ENCODE measurements at places on chromosomes 1 and 21.

DNA sequence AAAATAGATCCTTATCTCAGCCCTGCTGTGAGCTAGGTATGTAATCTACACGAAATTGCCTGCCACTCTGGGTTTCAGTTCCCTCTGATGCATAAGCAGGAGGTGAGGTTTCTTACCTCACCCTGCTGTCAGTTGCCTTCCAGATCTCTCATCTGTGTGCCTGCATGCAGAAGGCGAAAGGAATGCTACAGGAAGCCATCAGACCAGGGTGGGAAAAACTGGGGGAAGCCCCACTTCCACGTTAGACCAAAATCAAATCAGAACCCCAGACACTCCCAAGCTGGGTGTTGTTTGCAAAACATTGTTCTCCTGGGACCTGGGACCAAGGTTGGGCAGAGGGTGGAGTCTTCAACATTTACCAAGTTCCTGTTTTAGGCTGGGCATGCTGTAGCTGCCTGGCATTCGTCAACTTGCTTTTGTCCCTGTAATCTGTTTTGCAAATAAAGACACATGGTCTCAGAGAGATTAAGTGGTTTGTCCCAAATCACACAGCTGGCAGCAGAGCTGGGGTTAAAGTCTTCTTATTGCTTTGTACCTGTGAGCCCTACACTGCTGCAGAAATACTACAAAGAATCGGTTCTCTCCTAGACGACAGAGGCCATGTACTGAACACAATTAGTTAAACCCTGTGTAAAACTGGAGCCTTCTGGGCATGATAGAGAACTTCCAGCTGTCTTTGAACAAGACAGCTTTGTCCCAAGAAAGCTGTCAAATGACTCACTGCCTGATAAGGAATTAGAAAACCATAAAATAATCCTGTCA, 389.7 kb upstream of the RUNX1 start:
- no peak for DNase-seq

- no peak for DNase-seq
Measured at GRCh38 chr1:215900684-215901083, 333.6 kb downstream of the KCTD3 start.

- no peak for DNase-seq
Measured at GRCh38 chr1:183142171-183142570, 43.9 kb upstream of the LAMC2 start.

DNA sequence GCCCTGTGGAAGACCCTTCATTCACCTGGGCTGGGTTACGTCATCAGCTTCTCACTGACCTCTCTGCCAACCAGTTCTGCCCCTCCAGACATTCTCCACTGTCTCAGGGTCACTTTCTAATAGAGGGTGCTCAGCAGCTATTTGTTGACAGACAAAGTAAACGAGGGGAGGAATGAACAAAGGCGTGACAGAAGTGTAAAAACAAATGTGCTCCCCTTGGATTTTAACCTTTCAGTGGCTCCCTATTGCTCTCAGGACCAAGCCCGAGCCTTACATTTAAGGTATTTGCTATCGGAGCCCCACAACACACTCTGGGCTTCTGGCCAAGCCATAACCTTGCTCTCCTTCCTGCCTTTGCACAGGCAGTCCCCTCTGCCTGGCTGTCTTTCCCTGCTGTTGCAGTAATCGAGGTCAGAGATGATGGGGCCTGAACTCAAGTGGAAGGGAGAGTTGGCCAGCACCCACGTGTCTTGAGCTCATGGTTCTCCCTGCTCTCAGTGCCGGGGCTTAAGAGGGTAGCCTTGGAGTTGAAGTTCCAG, 9.3 kb upstream of the MARCKSL1 start:
- DNase-seq = peak; percentile 19

DNA sequence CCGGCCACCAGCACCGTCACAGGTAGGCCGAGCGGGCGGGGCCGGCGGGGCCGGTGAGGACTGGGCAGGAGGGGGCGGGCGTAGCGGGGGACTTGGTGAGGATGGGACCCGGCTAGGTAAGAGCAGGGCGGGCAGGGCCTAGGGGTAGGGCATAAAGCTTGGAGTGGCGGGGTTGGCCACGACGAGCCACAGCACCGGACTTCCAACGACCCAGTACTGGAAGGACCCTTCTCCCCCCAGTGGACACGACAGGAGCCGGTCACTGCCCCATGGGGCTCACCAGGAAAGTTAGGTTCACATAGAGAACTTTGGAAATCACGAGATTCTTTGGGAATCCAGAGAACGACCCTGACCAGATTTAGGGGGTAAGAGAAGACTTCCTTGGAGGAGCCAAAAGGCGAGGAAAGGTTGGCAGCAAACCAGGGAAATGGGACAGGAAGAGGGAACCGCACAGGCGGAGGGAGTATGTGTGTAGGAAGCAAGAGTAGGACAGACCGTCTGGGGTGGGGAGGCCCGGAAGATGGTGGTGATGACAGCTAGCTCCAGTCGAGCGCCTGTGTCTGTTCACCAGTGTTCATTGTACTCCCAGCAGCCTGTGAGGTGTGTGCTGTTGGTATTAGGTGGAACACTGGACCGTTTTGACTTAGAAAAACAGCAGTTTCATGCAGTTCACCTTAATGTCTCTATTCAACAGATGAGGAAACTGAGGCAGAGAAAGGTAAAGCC, 20.4 kb downstream of the ZNF362 start:
- no peak for DNase-seq

DNA sequence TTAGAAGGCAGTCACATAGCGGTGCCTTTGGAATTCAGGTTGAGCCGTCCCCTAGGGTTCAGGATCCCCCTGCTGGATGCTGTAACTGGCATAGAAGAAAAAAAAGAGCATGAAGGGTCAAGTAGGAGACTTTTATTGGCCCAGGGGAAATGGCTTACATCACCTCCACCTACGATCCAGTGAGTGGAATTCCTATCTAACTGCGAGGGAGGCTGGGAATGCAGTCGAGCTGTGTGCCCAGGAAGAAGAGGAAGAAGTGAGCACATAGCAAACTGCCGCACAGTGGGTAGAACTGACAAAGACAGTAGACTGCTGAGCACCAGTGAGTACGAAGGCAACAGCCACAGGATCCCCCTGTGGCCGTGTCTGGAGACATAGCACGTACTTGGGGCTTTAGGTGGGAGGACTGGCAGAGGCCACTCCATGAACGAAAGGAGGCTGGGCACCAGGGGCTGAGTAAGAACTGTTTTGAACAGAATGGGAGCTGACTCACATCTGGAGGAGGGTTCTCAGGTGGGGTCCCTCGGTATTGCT, 79.2 kb downstream of the RNF220 start:
- DNase-seq = peak; percentile 39

GRCh38 chr1:245279346-245279745, 124.6 kb downstream of the KIF26B start:
- no peak for DNase-seq

DNA sequence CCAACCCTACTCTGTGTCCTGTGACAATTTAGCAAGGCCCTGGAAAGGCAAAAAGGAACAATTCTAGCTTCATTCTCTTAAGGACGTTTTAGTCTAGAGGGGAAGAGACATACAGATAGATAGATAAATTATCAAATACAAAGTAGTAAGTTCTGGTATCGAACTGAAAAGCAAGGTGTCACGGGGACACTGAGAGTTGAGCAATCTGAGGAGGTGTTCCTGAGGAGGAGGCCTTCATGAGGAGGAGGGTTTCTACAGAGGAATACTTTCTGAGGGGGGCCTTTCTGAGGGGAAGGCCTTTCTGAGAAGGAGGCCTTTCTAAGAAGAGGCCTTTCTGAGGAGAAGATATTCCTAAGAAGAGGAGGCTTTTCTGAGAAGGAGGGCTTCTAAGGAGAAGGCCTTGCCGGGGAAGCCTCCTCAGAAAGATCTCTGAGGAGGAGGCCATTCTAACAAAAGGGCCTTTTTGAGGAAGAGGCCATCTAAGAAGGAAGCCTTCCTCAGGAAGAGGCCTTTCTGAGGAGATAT, 155.9 kb upstream of the COA6 start:
- no peak for DNase-seq

- no peak for DNase-seq
Measured at GRCh38 chr1:56575865-56576264, 3.5 kb downstream of the PLPP3 start.

- peak; percentile 47 for DNase-seq
Measured at GRCh38 chr1:179036844-179037465, 11.3 kb downstream of the FAM20B start.

DNA sequence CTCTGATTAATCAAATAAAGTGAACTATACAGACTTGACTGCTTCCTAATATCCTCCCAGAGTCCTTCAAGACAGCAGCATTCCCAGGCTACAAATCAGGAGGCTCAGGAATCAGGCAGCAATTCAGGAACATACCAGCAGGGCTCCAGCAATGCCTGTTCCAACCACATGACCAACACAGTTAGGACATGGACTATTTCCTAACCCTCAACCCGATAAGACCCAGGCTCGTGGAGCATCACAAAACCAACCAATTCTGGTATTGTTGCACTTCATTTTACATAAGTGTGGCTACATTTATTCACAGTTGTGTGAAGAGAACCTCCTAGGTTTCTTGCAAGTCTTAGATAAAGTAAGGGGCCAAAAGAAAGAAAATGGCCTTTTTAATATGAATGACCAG, 546.2 kb upstream of the ADGRL2 start:
- peak; percentile 3 for DNase-seq

DNA sequence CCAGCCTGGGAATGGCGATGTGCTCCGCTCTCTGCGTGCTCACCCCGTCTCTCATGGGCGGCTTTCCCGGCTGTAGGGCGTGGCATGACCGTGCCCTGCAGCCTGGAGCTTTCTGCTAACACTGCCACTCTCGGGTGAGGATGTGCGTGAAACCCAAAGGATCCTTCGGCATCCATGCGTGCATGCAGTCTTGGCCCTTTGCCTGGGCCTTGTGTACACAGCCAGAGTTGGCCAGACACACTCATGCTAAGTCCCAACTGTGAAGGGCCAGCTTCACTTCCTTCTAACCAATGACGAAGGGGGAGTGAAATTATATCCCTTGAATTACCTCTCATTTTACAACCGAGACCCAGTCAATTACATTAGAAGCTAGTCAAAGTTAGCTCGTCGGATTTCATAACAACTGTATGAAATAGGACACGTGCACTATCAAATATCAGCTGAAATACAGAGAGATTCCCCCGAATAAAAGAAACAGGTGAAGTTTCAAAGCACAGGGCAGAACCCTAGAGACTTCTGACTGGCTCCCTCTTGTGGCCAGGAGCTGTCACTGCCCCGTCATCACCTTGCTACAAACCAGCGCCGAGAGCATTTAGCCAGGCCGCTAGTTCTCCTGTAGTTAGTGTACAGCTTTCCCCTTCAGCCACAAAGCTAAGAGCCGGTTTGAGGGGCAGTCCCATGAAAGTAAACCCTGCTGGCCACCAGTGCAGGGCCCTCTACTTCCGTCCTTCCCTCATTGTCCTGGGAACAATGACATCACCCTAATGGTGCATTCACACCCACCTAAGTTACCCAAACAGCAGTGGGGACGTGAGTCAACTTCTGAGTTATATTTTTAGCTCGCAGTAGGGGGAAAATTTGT, 63.4 kb upstream of the COA6 start:
- DNase-seq = peak; percentile 58

DNA sequence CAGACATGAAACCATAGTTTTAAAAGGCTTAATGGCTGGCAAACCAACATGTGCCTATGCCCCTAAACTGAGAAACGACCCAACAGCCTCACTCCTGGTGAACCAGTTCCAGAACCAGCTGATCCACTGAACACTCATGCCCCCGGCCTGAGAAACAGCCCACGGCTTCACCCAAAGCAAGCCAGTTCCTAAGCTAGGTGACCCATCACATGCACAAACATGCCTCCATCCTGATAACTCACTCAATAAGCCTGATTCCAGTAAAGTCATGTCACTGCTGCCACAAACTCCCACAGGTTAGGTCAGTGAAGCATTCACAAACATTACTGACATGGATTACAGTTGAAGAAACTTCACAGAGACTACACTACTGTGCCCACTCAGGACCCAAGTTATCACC, 161.6 kb downstream of the USH2A start:
- no peak for DNase-seq

GRCh38 chr1:224524679-224525078, 90.1 kb upstream of the WDR26 start:
- peak; percentile 76 for DNase-seq

- no peak for DNase-seq
Measured at GRCh38 chr1:118504221-118504644, 319.2 kb upstream of the SPAG17 start.

DNA sequence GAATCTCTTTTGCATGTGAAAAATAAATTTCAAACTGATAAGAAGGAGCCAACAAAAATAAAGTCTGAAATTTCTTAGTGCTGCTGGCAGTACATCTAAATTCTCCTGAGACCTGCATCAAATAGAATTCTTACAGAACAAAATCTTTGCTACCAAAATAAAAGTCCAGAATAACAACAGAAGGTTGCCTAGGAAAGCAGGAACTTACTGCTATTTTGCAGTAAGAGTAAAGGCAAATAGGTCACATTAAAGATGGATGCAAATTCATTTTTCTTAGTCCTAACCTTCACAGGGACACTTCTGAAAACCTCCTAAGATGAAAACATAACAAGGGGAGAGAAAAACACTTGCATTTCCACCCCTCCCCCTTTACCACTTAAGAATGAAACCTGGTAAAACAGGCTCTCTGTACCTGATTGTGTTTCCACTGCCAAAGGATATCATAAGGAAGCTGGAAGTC, 59.0 kb downstream of the RUSC1 start:
- peak; percentile 2 for DNase-seq

DNA sequence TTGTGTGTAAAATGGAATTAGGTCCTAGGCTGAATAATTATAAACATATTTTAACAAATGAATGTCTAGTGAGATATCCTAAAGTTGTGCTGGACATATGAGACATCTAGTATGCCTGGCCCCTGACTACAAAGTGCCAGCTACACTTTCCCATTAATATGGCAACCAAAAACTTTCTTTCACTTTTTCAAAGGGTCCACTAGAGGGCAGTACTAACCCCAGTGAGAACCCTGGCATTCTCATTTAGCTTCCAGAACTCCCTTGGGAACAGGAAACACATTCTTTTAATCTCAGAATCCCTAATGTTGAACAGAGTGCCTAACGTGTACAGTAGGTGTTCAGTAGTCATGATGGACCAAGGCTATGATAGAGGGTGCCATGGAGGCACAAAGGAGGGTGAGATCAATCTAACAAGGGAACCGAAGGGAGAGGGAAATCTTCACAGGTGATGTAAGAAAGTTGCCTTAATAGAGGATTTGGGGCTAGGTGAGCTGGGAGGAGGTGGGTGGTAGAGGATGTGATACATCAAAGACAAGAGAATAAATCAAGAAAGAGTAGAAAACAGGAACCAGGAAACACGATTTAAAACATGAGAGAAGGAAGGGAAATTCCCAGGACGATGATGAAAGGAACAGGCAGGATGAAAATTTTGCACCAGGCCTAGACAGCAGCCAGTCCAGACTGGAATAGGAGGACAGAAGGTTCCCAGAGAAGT, 41.6 kb downstream of the NSL1 start:
- DNase-seq = peak; percentile 84

GRCh38 chr1:201544710-201545109, 5.8 kb downstream of the NAV1 start:
- DNase-seq = no peak

GRCh38 chr21:39633770-39634181, 21.0 kb downstream of the B3GALT5 start:
- DNase-seq = peak; percentile 95

GRCh38 chr1:223832637-223832943, 13.2 kb downstream of the TP53BP2 start:
- no peak for DNase-seq

DNA sequence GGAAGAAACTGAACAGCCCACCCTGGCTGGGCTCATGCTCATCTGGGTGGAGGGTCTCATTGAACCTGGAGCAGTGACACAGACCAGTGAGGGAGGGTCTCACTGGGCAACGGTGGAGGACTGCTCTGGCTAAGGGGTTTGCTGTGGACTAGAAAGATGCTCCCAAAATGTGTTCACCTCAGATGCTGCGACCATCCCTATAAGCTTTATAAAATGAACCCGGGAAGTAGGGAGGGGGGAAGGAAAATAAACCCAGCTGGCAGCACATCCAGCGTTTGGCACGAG, 34.5 kb upstream of the LBR start:
- no peak for DNase-seq
